ENCODE measurements at places on chromosomes 4 and X. TPM values are rescaled to one million over a fixed set of nuclear protein-coding genes. Genes with fewer than 3 reads are reported as not detected.

The LRAT gene
- total RNA-seq: 2.1 TPM

The SETD7 gene
- total RNA-seq: 40.0 TPM

The CLNK gene
- not detected for total RNA-seq

The DHRSX gene
- total RNA-seq: 50.1 TPM

The EMD gene
- 66.7 TPM for total RNA-seq

The FAM184B gene
- not detected for total RNA-seq

The PF4V1 gene
- not detected for total RNA-seq

The ESX1 gene
- total RNA-seq: not detected

The YY2 gene
- total RNA-seq: 0.65 TPM

The TKTL2 gene
- total RNA-seq: not detected

The CT47B1 gene
- not detected for total RNA-seq

The TEX11 gene
- not detected for total RNA-seq

All from epithelial cell of alveolus of lung (primary cell).